SK-MEL-5 (cell line): ENCODE measurements at places on chromosomes 2 and 18. TPM values are rescaled to one million over a fixed set of nuclear protein-coding genes. Genes with fewer than 3 reads are reported as not detected.

DNA sequence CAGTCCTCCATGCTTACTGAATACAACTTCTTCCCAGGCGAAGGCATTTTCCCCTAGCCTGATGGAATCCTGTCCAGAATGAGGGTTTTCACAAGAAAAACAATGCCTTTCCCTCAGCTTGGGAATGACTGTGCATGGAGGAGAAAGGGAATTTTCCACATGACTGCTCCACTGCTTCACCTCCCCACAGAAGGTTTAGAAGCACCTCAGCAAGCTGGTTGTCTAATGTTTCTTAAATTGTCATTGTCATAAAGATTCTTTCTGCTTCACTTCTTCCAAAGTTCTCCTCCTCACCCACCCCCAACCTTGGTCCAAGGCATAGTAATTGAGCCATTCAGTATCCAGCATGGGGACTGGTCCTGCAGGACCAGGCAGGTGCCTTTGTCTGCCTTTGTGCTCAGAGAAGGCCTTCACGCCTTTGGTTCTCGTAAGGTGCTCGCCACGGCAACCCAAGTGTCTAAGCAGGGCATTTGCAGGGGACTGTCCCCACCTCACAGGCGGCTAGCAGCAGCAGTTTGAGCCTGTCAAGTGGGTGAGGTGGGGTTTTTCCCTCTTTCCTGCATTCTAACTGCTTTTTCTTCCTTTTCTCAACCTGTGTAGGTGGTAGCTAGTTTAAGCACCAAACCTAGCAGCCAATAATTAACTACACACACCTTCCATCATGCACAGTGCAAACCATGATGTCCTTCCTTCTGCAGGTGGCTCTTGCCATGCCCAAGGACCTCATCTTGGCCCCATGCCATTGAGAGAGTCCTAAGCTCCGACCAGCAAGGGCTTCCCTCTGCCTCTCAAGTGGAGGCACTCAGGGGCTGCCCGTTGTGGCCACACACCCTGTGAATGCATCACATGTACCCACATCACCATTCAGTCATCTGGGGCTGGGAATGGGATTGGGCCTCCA, 65.7 kb upstream of the BCL2L11 start:
- DNase-seq, result no peak

GRCh38 chr2:236157366-236157765, 10.8 kb downstream of the GBX2 start:
- DNase-seq, result no peak

- DNase-seq, result no peak
Measured at GRCh38 chr2:40302751-40303325, 149.1 kb downstream of the SLC8A1 start.

The GPAT2 gene
- not detected in 2 replicates for total RNA-seq

The GPR45 gene
- 0.21 and 0.98 TPM in 2 replicates for total RNA-seq

DNA sequence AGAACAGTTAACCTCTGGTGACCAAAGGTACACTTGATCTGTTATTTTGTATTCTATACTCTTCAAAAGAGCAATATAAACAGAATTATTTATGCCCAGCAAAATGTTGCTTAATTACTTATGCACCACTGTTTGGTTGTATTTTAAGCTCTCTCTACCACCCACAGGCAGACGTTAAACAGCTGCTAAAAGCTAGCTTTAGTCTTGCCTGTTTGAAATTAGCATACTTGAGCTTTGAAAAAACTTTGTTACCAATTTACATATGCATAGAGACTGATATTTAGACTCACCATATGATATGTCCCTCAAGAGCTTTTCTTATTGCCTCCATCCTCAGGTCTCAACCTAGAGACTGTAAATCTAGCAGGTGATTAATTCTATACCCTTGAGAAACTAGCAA, 426.9 kb downstream of the NR4A2 start:
- no peak for DNase-seq

DNA sequence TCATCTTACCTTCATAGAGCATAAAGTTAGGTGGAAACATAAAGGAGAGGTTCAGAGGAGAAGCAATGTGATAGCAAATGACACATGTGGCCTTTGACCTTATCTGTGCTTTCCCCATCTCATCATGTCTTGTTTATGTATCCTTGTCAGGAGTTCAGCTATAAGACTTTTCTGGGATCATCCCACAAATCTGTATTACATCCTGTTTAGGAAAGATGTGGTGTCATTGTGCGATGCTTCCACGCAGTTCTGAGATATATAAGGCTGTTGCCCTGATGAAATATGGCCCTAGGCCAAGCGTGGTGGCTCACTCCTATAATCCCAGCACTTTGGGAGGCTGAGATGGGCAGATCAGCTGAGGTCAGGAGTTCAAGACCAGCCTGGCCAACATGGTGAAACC, 15.5 kb upstream of the MGAT5 start:
- DNase-seq, result no peak

DNA sequence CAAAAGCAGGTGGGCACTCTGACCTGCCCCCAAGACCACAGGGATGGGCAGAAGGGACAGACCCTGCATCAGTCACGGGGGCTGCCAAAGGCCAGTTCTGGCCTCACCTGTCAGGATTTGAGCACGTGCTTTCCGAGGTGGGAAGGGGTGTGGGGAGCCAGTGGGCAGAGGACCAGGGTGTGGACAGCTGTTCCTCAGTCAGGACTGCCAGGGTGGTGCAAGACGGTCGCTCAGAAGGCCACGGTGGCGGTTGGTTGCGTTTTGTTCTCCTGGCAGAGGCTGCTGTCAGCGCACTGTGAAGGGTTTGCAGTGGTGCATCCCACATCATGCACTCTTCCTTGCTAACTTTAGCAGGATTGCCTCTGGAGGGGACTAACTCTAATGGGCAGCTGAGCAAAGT, 665.3 kb upstream of the RAB6C start:
- DNase-seq, result no peak

DNA sequence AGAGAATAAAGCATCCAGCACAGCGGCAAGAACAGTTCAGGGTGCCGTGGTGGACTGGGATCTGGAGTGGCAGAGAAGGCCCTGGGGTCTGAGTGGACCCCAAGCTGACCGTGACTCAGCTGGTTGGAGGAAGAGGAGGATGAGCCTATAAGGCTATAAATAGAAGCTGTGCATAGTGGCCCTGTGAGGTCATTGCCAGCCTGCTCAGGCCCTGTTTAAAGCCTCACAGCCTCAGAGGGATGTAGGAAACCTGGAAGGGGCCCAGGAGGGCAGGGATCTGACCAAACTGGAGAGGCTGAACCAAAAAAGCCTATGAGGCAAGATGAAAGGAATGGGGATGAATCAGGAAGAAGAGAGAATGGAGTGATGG, 11.3 kb upstream of the DES start:
- no peak for DNase-seq

The ANKRD44 gene
- 34.6 and 42.2 TPM in 2 replicates for total RNA-seq

The TTN gene
- under 0.01 TPM in 2 replicates for total RNA-seq

GRCh38 chr2:185215497-185215896, 523.1 kb upstream of the FSIP2 start:
- no peak for DNase-seq

The MAIP1 gene
- total RNA-seq, result 32.4 and 37.4 TPM in 2 replicates

The RAD51AP2 gene
- total RNA-seq, result not detected in 2 replicates

DNA sequence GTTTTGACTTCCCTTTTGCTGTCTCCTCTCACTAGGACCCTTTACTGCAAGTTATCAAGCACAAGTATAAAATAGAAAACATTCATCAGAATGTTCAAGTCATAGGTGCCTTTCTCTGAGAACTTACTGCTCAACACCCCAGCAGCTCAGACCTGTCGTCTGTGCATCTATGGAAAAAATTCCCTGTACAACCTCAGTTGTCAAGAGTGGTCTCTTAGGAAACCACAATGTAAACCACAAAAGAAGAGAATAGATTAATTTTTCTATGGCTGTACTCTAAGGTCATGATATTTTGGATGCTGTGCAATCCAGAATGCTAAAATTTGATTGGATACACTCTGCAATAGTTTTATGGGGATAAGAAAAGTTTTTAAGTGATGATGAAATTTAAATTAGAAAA, 84.1 kb downstream of the RBMS1 start:
- DNase-seq, result no peak

GRCh38 chr2:68426848-68427579, 40.1 kb downstream of the FBXO48 start:
- no peak for DNase-seq

GRCh38 chr2:224576088-224576715, 9.0 kb downstream of the CUL3 start:
- no peak for DNase-seq

GRCh38 chr18:76064998-76065397, 430.0 kb downstream of the ZNF516 start:
- no peak for DNase-seq

DNA sequence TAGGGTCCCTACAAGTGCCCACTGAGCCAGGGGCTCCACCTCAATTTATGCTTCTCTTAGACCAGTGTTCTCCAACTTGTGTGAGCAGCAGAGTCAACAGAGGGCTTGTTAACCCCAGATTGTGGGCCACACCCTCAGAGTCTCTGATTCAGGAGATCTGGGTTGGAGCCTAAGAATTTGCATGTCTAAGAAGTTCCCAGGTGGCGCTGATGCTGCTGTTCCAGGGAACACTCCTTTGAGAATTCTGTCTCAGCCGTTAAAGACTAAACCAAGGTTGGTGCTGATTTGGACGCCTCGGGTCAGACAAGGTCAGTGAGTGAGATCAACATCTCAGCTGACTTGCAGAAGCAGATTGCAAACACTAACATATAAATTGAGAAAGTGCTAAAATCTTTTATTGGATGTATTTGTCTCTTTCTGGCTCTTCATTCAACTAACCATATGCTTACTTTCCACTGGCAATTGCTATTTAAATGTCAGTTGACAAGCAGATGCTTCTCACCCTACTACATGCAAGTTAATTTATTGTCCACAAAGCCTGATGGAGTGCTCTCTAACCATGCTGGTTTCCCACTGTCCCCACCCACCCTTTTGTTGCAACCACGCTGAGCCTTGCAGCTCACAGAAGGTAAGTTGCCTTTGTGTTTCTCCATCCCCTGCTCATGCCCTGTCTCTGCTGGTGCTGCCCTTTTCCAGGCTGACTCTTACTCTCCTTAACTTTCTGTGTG, 31.5 kb downstream of the LYPD1 start:
- DNase-seq, result no peak

The STARD6 gene
- total RNA-seq, result not detected in 2 replicates

- DNase-seq, result no peak
Measured at GRCh38 chr18:49944663-49945062, 131.3 kb upstream of the ACAA2 start.

The LIMS1 gene
- total RNA-seq, result 38.0 and 42.8 TPM in 2 replicates
